Tibial nerve (tissue), 4 donors: ENCODE measurements at places on chromosomes 7 and 10. TPM values are rescaled to one million over a fixed set of nuclear protein-coding genes. Genes with fewer than 3 reads are reported as not detected.

The DDC gene
- total RNA-seq, result not detected

The CTAGE4 gene
- 2.5 TPM for total RNA-seq

- DNase-seq, result no peak
- H3K27me3 ChIP-seq, result no peaks in the 10 kb centered on the region
- H3K4me3 ChIP-seq, result no peak overlapping the region
- H3K27ac ChIP-seq, result no peak overlapping the region
- H3K36me3 ChIP-seq, result no peaks in the 10 kb centered on the region
These were observed 5.1 kb downstream of the SLC29A4 start for GRCh38 chr7:5287802-5288201.

The NKX2-3 gene
- total RNA-seq, result not detected

GRCh38 chr7:157841773-157842370, 505.1 kb downstream of the DNAJB6 start:
- H3K27ac ChIP-seq, result peak overlapping the region; percentile 50
- H3K36me3 ChIP-seq, result no peaks in the 10 kb centered on the region
- no peak for DNase-seq
- no peak overlapping the region for H3K4me3 ChIP-seq
- no peaks in the 10 kb centered on the region for H3K27me3 ChIP-seq
- H3K4me1 ChIP-seq, result no peaks in the 10 kb centered on the region

- no peaks in the 10 kb centered on the region for H3K27me3 ChIP-seq
- H3K4me1 ChIP-seq, result no peaks in the 10 kb centered on the region
- H3K4me3 ChIP-seq, result no peak overlapping the region
- DNase-seq, result no peak
- no peak overlapping the region for H3K27ac ChIP-seq
These were observed 36.4 kb downstream of the CABCOCO1 start for GRCh38 chr10:61698968-61699655.

- H3K36me3 ChIP-seq, result no peaks in the 10 kb centered on the region
- H3K4me1 ChIP-seq, result no peaks in the 10 kb centered on the region
- DNase-seq, result no peak
- H3K27me3 ChIP-seq, result no peaks in the 10 kb centered on the region
These were observed 2.8 kb downstream of the TM9SF3 start for GRCh38 chr10:96584035-96584434.

The H2BK1 gene
- not detected for total RNA-seq

- H3K4me1 ChIP-seq, result no peaks in the 10 kb centered on the region
- no peaks in the 10 kb centered on the region for H3K27me3 ChIP-seq
- no peak overlapping the region for H3K4me3 ChIP-seq
- H3K36me3 ChIP-seq, result no peaks in the 10 kb centered on the region
These were observed 11.5 kb upstream of the C10orf53 start for GRCh38 chr10:49667991-49668390.

DNA sequence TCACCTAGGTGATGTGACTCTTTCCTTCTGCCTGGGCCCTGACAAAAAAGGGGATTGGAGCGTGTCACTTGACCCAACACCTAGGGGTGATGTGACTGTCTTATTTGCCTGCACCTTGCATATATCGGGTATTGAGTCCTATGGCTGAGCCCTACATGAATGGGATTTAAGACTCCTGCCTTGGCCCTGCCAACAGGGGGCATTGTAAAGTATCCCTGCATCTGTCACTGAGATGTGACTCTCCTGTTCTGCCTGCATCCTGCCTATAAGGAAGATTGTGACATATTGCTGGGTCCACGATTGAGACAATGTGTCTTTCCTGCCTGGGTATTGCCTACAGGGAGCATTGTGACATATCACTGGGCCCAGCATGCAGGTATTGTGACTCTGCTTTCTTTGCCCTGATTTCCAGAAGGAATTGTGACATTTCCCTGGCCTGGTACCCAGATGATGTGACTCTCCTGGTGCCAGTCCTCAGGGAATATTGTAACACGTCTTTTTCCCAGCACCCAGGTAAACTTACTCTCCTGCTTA, 14.2 kb upstream of the ZNF107 start:
- no peaks in the 10 kb centered on the region for H3K27me3 ChIP-seq
- H3K4me3 ChIP-seq, result no peak overlapping the region
- no peaks in the 10 kb centered on the region for H3K36me3 ChIP-seq
- H3K27ac ChIP-seq, result no peak overlapping the region
- no peak for DNase-seq

The COL1A2 gene
- 747 TPM for total RNA-seq

The FAM241B gene
- 4.2 TPM for total RNA-seq

The MMD2 gene
- total RNA-seq, result 0.63 TPM

DNA sequence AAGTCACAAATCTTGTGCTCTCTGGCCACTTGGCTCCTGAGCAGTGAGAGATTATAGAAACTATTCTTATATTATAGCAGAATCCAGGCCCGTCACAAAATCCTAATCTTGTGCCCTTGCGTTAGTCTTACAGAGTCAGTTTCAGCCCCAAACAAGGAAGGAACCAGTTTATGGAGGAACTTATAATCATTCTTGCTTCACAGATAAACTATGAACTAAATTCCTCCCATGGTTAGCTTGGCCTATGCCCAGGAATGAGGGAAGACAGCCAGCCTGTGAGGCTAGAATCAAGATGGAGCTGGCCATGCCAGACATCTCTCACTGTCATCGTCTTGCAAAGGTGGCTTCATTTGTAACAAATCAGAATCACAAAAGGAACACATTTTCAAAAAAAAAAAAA, 199.7 kb upstream of the PITRM1 start:
- peaks cover 5% of the 10 kb centered on the region for H3K4me1 ChIP-seq
- DNase-seq, result peak; percentile 29
- H3K4me3 ChIP-seq, result no peak overlapping the region
- H3K27ac ChIP-seq, result no peak overlapping the region

- DNase-seq, result no peak
- no peaks in the 10 kb centered on the region for H3K27me3 ChIP-seq
- H3K4me1 ChIP-seq, result no peaks in the 10 kb centered on the region
- no peak overlapping the region for H3K27ac ChIP-seq
These were observed 392.0 kb downstream of the NRG3 start for GRCh38 chr10:82267014-82267413.

The TMEM229A gene
- total RNA-seq, result not detected

The CALCR gene
- total RNA-seq, result not detected

DNA sequence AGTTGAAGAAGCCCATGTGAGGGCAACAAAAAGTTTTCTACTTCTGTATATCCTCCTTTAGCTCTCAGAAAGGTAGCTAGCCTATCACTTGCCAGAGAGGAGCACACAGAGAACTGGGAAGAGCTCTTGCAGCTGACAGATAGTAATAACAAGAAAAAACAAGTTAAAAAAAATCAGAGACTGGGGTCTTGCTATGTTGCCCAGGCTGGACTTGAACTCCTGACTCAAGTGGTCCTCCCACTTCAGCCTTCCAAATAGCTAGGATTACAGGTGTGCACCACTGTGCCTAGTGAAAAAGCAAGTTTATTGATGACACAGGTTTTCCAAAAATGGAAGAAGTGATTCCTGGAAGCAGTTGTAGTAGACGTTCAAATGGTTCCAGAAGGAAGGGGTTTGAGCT, 93.6 kb downstream of the CLEC2L start:
- no peaks in the 10 kb centered on the region for H3K27me3 ChIP-seq
- no peak overlapping the region for H3K27ac ChIP-seq
- H3K4me3 ChIP-seq, result no peak overlapping the region
- no peaks in the 10 kb centered on the region for H3K4me1 ChIP-seq
- no peak for DNase-seq

DNA sequence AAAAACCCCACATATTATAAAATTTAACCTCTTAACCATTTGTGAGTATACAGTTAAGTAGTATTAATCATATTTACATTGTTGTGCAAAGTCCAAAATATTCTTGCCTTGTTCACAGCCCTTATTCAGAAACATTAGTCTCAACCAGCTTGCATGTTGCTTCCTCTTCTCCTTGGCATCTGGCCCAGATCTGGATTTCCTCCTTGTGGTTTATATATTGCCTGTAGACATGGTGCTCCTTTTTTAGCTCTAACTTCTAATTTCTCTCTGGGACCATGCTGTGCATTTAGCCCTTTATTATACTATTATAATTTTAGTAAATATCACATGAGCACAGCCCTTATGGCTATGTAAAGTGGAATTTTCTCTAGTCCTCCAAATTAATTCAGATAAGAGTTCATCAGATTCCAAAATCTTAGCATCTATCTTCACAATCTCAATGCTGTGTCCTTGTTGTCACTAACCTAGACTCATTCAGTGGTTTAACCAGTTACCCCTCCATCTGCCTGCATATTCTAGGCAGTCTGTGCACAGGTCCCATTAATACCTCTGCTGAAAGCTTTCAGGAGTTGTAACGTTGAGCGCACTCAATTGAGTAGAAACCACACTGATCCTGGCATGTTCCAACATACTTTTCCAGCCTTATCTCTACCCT, 7.9 kb downstream of the CPED1 start:
- no peaks in the 10 kb centered on the region for H3K27me3 ChIP-seq
- H3K36me3 ChIP-seq, result no peaks in the 10 kb centered on the region
- DNase-seq, result peak; percentile 46
- H3K4me3 ChIP-seq, result no peak overlapping the region
- peaks cover 49% of the 10 kb centered on the region for H3K4me1 ChIP-seq
- peak overlapping the region; percentile 29 for H3K27ac ChIP-seq

The NODAL gene
- not detected for total RNA-seq

DNA sequence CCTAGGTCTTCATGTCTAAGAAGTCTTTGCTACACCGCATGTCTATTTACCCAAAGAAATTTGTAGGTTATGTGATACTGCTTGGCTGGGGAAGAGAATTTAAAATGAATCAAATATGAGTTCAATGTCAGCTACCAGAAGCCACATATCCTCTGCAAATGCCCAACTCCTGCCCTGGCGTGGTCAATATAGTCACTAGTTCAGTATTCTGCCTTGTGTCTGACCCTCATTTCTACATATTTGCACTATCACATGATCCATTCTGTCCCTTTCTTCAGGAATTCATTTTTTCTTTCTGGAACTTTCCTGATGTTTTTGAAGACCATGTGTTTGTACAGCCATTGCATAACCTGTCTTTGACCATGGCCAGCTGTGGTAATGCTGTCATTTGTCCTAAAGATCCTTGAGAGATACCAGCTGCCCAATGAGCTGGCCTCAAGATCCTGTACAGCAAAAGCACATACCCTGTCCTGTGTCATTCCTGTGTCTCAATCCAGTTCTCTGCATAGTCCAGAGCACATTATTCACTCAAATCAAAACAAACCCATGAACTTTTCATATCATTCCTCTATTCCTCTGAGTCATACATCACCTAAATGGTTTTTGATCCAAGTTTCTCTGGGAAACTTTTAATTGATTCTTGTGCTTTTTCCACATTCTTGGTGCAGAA, 524.5 kb downstream of the PARD3 start:
- no peak for DNase-seq
- no peaks in the 10 kb centered on the region for H3K27me3 ChIP-seq
- no peak overlapping the region for H3K4me3 ChIP-seq

DNA sequence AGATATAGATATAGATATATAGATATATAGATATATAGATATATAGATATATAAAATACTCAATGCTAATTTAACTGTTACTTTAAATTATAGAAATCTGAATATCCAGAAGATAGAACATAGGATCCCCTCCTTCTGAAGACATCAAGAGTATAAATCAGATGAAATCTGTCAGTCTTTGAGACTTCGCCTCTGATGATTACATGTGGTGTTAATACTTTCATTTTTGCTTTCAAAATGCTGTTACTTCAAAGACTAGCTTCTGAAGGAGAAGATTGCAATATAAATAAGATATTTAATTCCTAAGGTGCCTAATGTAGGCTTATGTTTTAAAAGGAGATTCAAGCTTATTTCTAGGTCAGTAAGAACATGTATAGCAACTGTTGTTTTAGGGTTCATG, 180.4 kb downstream of the TSPAN12 start:
- DNase-seq, result no peak
- no peaks in the 10 kb centered on the region for H3K4me1 ChIP-seq
- no peak overlapping the region for H3K4me3 ChIP-seq
- no peaks in the 10 kb centered on the region for H3K36me3 ChIP-seq
- no peak overlapping the region for H3K27ac ChIP-seq

The PTPRN2 gene
- total RNA-seq, result 8.8 TPM

DNA sequence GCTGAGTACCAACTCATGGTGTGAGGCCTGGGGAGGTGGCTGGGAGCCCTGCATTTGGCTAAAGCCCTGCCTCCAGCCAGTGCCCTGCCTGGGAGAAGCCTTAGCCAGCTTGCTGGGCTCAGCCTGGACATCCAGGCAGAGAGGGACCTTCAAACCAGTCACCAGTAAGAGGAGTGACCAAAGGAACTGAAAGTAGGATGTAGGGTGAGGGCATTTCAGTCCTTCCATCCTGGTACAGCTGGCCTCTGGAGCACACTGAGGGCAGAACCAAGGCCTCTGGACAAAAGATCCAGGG, 124.8 kb downstream of the ADCY1 start:
- H3K27ac ChIP-seq, result no peak overlapping the region
- no peak overlapping the region for H3K4me3 ChIP-seq
- no peaks in the 10 kb centered on the region for H3K4me1 ChIP-seq
- no peak for DNase-seq
- no peaks in the 10 kb centered on the region for H3K36me3 ChIP-seq

- no peaks in the 10 kb centered on the region for H3K4me1 ChIP-seq
- H3K27me3 ChIP-seq, result no peaks in the 10 kb centered on the region
- no peak for DNase-seq
- no peak overlapping the region for H3K27ac ChIP-seq
- no peaks in the 10 kb centered on the region for H3K36me3 ChIP-seq
These were observed 317.0 kb downstream of the BMPER start for GRCh38 chr7:34222316-34222715.

- H3K27me3 ChIP-seq, result no peaks in the 10 kb centered on the region
- H3K4me3 ChIP-seq, result no peak overlapping the region
- no peaks in the 10 kb centered on the region for H3K4me1 ChIP-seq
- no peak for DNase-seq
These were observed 62.6 kb downstream of the CACNB2 start for GRCh38 chr10:18202680-18203460.

DNA sequence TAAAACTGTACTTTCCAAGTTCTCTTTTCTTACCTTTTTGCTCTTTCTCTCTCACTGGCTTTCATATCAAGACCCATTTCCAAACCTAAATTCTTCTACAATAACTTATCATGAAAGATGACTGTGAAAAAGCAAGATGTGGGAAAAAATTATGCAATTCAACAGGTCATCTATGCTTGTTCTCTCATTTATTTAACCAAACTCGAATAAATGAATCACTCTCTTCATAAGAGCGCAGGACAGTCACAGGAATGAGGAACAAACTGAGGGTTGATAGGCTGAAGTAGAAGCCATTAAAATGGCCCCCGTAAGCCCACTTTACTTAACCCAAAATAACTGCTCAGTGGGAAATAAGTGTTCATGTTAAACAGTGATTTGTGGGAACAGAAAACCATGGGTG, 1289.7 kb upstream of the SORCS1 start:
- H3K27ac ChIP-seq, result no peak overlapping the region
- H3K4me1 ChIP-seq, result no peaks in the 10 kb centered on the region
- no peak for DNase-seq
- no peaks in the 10 kb centered on the region for H3K36me3 ChIP-seq
- H3K4me3 ChIP-seq, result no peak overlapping the region
- no peaks in the 10 kb centered on the region for H3K27me3 ChIP-seq

DNA sequence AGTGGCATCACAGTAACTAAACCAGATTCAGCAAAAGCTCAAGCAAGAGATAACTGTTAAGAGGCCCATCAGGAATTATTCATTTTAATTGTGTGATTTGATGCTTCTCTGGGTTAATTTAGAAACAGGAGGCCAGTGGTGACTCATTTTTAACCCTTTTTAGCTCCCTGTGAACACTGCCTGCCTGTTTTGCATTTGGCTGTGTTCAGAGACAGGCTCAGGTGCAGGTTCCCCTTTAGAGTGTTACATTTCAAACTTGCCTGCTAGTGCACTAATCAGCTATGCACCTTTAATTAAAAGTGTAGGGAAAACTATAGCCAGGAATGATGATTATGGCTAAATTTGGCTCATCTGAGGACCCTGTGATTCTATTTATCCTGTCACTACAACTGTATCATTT, 6.5 kb downstream of the STAMBPL1 start:
- no peaks in the 10 kb centered on the region for H3K36me3 ChIP-seq
- peaks cover 18% of the 10 kb centered on the region for H3K4me1 ChIP-seq
- H3K4me3 ChIP-seq, result no peak overlapping the region
- H3K27me3 ChIP-seq, result no peaks in the 10 kb centered on the region

The NAT16 gene
- total RNA-seq, result not detected
